ENCODE measurements at places on chromosomes 5 and 9. TPM values are rescaled to one million over a fixed set of nuclear protein-coding genes. Genes with fewer than 3 reads are reported as not detected.

The PCDHA8 gene
- total RNA-seq: not detected

DNA sequence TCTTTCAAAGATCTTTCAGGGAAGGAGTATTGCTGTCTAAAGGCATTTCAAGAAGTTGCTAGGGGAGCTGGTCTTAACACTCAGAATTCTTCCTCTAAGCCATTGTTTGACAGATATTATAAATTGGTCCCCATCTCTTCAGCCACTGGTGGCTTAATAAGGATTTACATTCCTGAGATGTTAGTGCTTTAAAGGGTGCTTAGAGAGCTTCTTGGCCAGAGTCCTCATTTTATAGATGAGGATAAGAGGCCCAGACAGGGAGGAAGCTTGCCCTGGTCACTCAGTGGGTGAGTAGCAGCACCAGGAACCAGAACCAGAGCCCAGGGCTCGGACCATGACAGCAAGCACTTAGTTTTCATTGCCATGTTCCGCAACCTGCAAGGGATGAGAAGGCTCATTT is 53.2 kb downstream of the GALNT10 start:
- peak; percentile 13 for DNase-seq

DNA sequence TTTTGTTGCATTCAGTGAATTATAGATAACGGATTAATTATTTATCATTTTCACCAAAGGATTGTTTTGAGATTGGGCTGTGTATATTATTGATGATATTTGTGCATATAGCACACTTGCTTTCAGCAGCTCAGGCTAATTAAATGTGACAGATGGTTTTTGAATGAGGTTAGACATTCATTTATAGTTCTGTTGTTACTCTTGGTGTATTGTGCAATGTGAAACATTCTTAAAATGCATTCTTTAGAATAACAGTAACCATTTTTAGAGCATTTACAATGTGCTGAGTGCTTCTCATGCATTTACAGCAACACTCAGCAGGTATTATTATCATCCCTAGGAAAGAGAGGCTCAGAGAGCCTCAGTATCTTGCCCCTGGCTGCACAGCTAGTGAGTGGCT is 23.8 kb downstream of the NANS start:
- peak; percentile 63 for DNase-seq

GRCh38 chr9:88579050-88579715 is 44.2 kb downstream of the NXNL2 start:
- DNase-seq: no peak

GRCh38 chr9:27340961-27341511 is 44.1 kb upstream of the EQTN start:
- DNase-seq: no peak

The CARTPT gene
- total RNA-seq: not detected

DNA sequence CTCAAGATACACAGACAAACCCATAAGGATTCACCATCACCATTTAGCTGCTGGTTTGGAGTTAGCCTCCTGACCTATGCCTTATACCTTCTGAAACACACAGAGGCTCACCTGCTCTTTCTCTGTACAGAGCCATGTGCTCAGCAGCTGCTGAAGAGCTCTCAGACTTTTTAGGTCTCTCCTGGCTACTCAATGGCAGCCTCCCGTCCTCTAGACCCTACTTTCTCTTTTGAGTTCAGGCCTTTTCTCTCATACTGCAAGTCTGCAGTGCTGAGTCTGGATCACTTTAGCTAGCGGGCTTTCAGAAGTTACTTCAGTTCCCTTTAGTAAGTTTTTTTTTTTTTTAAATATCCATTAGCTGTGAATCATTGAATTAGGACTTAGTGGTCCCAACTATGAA is 25.7 kb downstream of the LVRN start:
- no peak for DNase-seq

DNA sequence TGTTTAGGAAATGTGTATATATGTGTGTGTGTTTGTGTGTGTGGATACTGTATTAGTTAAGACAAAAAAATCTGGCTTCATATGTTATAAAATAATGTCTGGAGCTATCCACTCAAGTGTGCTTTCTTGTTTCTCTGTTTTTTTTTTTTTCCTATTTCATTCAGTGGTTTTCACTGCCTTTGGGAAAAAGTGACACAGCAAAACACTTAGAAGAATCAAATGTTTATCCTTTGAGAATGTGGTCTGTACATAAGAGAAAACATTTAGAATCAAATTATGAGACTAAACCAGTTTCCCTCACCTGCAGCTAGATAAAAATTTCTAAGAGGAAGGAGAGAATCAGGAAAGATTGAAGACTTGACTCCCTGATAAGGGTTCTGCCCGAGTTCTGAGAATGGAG is 8.1 kb downstream of the TMC1 start:
- DNase-seq: no peak
